Epithelial cell of esophagus (primary cell): ENCODE measurements at places on chromosomes 1 and 21.

GRCh38 chr1:111232134-111232533, 4.6 kb downstream of the CHI3L2 start:
- DNase-seq: no peak

DNA sequence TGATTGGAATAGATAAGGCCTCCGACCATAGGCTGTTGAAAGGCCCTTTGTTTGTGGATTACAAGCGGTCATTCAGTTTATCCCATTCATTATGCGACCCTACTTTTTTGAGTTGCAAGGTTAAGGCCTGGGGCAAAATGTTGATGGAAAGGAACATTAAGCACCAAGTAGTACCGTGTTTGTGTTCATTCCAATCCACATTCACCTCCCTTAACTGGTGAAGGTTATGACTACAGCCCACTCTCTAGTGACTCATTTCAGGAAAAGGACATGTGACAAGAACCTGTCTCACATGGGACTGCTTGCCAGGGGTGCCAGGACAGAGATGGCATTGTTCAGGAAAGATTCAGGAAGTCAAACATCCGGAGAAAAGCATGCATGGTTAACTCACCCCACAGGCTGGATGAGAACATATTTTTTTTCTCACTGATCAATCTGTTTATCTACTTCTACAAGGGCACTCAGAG, 81.6 kb downstream of the CD58 start:
- DNase-seq: peak; percentile 62

DNA sequence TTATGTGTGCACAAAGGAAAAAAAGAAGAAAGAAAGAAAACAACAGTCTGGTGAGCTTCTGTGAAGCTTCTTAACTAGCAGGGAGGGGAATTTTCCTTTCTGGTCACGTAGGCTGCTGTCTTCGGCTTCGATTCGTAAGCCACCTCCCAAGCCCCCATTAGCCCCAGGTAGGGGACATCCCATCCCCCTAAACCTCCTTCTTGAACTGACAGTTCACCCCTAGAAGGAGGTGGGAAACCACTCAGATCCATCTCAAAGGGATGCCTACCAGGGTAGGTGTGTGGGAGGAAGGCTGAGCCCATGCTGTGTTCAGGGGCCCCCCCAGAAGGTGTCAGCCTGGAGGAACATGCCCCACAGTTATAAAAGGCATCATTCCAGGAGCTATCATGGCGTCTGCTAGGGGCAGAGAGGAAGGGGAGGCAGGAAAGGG, 25.8 kb downstream of the CD247 start:
- DNase-seq: no peak

GRCh38 chr1:70963374-70963773, 84.2 kb downstream of the PTGER3 start:
- DNase-seq: no peak

GRCh38 chr1:147264158-147264768, 21.8 kb downstream of the CHD1L start:
- peak; percentile 79 for DNase-seq

DNA sequence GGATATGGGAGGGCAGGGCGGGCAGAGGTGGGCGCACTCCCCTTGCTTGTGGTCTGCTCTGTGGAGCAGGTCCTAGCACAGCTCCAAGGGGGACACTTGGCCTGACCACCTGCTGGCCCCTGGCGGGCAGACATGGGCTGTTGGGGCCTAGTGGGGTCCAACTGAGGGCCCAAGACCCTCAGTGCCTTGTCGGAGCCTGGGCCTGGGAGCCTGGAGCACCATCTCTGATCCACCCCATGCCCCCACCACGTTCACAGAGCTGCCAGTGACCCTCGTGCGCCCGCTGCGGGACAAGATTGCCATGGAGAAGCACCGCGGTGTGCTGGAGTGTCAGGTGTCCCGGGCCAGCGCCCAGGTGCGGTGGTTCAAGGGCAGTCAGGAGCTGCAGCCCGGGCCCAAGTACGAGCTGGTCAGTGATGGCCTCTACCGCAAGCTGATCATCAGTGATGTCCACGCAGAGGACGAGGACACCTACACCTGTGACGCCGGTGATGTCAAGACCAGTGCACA, 70.6 kb downstream of the OBSCN start:
- no peak for DNase-seq

DNA sequence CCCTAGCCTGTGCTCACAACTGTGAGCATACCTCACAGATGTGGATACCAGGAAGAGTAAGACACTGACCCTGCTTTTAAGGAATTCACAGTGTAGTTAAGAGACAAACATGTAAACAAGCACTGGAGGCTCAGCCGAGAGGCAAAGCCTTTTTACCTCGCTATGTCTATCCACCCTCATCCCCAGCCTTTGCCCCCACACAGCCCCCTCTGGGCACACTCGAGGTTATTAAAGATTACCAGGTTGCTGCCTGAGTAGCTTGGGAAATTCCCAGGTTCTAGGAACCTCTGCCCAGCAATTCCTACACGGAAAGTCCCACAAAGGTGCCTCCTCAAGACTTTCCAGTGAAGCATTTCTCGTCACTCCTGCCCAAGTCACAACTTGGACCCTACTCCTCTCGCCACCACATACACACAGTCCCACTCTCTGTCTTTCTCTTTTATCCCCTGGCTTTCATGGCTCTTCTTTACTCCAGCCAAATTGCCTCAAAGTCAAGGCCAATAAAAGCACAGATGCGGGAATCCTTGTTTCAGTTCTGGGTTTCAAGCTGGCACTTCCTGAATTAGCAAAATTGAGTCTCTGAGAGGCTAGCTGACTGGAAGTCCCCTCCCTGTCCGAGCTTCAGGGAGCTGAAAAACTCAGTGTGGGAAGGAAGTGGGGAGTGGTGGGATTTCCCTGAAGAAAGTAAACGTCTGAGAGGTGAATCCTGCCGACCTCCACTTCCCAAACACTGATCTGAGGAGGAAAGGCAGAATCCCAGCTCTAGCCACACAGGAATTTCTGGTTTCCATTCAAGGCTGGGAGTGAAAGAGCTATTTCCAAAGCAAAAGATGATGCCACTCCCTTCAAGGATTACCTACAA, 7.6 kb downstream of the DENND2D start:
- peak; percentile 58 for DNase-seq

GRCh38 chr1:226952118-226952441, 12.0 kb downstream of the COQ8A start:
- no peak for DNase-seq

DNA sequence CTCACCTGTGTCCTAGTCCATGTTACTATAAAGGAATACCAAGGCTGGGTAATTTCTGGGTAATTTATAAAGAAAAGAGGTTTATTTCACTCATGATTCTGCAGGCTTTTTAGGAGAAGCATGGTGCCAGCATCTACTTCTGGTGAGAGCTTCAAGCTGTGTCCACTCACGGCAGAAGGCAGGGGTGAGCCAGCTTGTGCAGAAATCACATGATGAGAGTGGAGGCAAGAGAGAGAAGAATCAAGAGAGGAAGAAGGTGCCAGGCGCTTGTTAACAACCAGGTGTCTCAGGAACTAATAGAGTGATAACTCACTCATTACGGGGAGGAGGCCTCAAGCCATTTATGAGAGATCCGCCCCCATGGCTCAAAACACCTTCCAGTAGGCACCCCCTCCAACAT, 67.5 kb upstream of the CD34 start:
- no peak for DNase-seq

DNA sequence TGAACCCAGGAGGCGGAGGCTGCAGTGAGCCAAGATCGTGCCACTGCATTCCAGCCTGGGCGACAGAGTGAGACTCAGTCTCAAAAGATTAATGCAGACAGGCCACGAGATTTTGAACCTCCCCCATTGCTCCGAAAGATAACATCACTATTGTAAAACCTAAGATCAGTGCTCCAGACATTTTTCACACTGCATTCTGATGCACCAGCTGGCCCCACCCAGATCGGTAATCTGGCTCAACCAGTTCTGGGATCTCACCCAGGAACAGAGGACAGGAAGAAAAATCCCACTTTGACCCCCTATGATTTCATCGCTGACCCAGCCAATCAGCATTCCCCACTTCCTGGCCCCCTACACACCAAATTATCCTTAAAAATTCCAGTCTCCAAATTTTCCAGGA, 10.7 kb upstream of the CSRP1 start:
- DNase-seq: peak; percentile 86

DNA sequence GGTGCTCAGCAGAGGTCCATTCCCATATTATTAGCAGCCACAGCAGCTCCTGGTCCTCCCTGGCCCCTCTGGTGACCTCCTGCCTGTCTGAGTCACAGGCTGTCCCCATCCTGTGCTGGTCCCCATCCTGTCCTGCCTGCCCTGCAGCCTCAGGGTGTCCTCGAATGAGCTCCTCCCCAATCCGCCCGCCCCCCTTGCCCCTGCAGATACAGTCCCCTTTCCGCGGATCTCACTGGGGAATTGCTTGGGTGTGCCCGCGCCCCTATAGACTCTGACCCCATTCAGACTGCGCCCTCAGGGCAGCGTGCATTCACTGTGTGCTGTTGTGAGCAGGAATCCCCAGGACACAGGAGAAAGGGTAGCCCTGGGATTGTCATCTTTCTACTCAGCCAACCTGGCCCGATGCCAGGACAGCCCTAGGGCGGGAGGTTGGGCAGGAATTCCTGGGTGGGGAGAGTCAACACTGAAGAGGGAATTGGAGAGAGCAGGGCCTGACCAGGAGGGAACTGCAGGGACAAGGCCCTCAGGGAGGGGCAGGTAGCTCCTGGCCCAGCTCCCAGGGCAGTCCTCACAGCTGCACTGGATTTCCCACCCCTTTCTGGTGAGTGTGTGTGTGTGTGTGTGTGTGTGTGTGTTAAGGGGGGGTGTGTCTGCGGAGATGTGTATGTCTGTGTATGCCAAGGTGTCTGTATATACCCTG, 1.1 kb upstream of the GUCA2A start:
- DNase-seq: peak; percentile 96

DNA sequence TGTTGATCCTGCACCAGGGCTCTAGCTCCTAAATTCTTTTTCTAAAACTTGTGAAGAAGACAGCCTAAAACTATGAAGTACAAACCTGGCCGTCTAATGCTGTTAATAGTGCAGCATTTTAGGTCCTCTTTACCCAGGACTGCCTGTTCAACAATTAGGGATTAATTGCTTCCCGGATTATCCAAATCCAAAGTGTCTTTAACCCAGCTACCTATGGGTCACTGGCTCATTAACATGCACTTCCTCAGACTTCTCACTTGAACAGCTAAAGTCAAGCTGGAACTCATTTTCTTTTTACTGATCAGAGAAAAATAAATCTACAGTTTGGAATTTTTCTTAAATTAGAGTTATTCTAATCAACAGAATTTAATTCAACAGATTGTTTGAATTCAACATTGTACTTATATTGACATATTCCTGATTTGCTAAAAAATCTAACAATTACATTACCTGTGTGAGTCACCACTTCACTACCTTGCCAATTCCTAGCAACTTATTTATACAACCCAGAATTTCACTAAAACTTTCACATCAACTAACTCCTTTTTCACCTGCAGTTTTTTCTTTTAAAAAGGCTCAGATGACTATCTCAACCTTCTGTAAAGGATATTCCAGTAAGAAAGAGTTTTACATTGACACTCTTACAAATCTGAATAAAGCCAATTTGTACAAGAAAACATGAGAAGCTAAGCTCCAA, 3.3 kb downstream of the HNRNPU start:
- DNase-seq: peak; percentile 22

- no peak for DNase-seq
Measured at GRCh38 chr21:41876928-41877652, 2.1 kb downstream of the PRDM15 start.

- DNase-seq: no peak
Measured at GRCh38 chr1:39613250-39613649, 26.2 kb downstream of the HEYL start.

DNA sequence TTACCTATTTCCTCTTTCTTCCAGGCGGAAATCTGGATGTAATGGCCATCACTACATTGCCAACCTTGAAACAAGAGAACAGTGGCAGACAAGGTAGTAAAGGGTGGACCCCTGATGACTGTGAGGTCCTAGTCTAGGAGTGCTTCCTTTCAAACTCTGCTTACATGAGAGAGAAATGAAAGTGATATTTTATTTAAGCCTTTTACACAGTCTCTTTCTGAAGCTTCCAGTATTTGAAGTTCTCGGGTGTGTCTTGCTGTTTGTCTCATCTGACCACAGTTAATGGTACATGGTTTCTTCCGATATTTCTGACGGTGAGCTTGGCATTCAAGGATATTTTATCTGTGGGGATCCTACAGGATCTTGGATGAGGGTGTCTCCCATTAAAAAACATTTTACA, 215.2 kb downstream of the SLC45A1 start:
- DNase-seq: no peak

- no peak for DNase-seq
Measured at GRCh38 chr1:74728736-74729135, 4.1 kb downstream of the CRYZ start.

GRCh38 chr1:160575112-160575664, 4.1 kb downstream of the CD84 start:
- no peak for DNase-seq

DNA sequence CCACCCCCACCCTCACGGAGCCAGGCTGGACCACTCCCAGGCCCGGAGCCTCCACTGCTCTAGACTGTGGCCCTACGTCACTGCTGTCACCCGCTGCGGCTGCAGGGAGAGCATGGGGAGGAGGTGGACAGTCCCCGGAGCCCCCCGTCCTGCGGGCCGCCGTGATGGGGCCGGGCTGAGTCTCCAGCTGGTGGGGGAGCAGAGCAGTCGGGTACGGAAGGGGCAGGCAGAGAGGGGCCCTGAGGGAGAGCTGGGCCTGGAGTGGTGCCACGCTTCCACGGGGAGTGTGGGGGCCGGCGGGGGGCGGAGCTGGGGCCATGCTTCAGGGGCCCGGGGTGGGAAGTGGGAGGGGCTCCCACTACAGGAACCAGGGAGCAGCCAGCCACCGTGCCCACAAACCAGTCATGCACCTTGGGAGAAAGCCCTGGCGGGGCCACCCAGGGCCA, 98.9 kb upstream of the KCNK1 start:
- no peak for DNase-seq

- DNase-seq: no peak
Measured at GRCh38 chr1:111442457-111442856, 6.6 kb downstream of the WDR77 start.
